ENCODE measurements at places on chromosomes 2 and 18. TPM values are rescaled to one million over a fixed set of nuclear protein-coding genes. Genes with fewer than 3 reads are reported as not detected.
A peak's percentile ranks its signal among the peaks of the same experiment; 100 is the strongest.

The EMX1 gene
- total RNA-seq = 3.7 TPM

The CPLX4 gene
- total RNA-seq = not detected

The GALR1 gene
- total RNA-seq = not detected

The NDUFAF7 gene
- total RNA-seq = 16.6 TPM

The SAG gene
- not detected for total RNA-seq

- DNase-seq = no peak
Observed at GRCh38 chr2:168770796-168771195, 31.6 kb upstream of the NOSTRIN start.

GRCh38 chr18:76672627-76673026, 149.7 kb upstream of the ZNF236 start:
- no peak for DNase-seq

DNA sequence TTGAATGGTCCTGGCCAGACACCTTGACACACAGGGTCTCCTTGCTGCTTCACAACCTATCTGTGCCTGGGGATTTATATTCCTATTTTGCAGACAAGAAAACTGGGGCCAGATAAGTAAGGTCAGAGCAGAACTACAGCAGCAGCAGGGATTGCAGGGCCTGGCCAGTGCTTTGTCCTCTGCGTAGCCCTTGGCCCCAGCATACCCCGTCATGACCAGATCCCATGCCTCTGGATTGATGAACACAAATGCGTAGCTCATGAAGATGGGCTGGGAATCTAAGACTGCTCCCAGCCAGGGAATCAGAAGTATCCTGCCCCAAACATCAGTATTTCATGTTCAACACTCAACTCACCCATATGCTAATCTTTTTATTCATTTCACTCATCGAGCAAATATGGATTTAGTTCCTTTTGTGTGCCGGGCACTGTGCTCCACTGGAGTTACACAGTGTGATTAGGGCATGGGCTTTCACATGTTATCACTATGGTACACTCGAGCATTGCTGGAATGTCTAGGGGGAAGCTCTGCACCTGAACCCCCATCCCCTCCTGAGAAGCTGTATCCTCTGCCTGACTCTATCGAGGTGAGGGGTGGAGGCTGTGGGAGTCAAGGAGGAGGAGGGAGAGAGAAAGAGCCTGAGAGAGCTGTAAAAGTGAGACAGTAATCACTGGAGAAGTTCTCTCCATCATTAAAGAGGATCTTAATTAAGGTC, 143.3 kb downstream of the CYP26B1 start:
- DNase-seq = no peak

- no peak for DNase-seq
Observed at GRCh38 chr18:69947361-69948133, at the start of gene CD226. CD226 (minus strand) TSS chr18:69947873; CDS start chr18:69947406, 467 bp downstream.

- DNase-seq = no peak
Observed at GRCh38 chr2:71361631-71362030, 30.0 kb downstream of the ZNF638 start.

GRCh38 chr2:157820193-157820592, 55.9 kb downstream of the ACVR1 start:
- no peak for DNase-seq

DNA sequence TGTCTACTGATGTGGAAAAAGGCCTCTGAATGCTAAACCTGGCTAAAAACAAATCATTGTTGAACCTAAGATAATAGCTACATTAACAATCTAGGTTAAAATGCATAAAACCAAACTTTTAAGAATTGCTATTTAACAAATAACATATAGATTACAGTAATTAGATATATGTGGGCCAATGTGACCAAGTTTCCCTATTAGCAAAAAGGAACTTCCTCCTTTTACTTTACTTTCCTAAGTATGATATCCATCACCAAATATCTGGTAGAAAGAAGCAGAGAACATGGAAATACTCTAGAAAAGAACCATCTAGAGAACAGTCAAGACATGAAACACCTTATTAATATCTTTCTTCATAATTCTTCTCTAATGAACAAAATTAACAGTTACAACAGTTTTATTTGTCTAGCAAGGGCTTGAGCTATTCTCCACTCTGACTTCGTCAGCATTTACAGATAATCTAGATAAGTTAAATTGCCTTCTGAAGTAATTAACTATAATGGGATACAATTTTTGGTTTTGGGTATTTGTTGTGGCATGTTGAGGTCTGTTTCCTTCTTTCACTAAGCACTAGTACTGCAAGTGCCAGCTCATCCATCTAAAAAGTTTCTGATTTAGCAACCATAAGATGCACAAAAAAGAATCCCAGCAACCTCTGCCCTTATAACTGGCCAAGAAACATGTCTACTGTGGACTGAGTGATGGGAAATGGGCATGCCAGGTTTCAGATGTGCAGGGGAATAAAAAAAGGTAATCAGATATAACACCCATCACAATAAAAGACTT, 53.3 kb downstream of the MEMO1 start:
- DNase-seq = no peak

DNA sequence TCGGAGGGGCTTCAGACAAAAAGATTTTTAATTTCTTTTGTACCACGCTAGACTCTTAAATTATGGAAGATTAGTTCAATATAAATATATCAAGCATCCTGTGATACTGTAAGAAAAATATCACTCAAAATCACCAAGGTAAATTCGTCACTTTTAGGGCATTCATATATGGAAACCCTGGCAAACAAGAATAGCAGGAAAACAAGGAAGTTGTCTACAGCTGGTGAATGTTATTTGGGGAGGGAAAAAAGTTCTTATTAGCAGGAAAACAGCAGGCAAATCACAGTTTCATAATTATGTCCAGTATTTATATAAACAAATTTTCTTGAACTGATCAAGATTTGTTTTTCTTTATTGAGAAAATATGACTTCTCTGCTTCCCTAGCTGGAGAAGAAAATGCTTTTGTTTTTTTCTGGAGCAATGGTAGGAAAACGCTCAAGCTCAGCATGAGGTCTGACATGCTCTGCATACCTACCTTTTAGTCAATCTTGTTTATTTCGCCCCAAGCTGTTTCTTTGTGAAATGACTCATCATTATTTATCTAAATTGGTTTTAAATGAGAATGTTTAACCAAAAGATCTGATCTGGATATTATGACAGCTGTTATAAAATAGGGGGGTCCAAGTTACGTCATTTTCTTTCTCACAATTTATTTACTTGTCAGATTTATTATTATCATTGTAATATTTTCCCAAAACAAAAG, 14.7 kb downstream of the LINC00305 start:
- DNase-seq = no peak

GRCh38 chr2:234444893-234445292, 52.0 kb downstream of the ARL4C start:
- DNase-seq = no peak

- no peak for DNase-seq
Observed at GRCh38 chr2:56587456-56587855, 403.7 kb downstream of the CCDC85A start.

- no peak for DNase-seq
Observed at GRCh38 chr2:86301711-86302202, 35.7 kb downstream of the REEP1 start.

GRCh38 chr2:156343940-156344301, 11.4 kb upstream of the NR4A2 start:
- no peak for DNase-seq

DNA sequence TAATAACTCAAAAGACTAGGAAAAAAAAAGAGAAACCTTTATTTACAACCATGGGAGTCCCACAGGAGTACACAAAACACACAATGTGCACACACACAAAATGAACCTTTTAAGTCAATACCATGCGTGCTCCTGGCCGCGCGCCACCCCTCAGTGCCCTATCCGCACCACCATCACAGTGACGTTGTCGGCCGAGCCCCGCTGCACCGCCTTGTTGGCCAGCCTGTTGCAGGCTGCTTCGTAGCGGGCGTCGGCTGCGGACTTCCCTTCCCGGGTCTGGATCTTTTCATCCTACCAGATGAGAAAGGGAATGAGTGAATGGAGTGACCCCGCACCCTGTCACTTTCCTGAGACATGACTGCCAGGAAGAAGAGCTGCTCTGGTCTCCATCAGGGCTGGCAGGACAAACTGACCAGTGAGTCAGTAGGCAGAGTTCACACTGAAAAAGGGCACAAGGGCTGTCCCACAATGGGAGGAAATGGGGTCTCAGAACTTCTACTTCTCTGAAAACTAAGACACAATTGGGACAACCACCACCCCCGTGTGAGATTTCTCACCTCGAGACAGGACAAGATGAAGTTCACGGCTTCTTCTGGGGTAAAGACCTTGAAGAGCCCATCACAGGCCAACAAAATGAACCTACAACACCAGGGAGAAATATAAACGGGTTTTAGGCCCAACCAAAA, 11.8 kb downstream of the ERFE start:
- no peak for DNase-seq

DNA sequence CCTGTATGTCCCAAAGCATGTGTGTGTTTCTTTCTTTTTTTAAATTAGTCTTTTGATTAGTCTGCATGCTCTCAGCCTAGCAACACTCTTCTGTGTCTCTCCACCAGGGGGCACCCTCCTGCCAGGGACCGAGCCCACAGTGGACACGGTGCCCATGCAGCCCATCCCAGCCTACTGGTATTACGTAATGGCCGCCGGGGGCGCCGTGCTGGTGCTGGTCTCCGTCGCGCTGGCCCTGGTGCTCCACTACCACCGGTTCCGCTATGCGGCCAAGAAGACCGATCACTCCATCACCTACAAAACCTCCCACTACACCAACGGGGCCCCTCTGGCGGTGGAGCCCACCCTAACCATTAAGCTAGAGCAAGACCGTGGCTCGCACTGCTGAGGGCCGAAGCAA, 93.8 kb downstream of the NRP2 start:
- DNase-seq = peak; percentile 83

- DNase-seq = no peak
Observed at GRCh38 chr2:48428449-48428848, 101.5 kb upstream of the STON1 start.

- peak; percentile 66 for DNase-seq
Observed at GRCh38 chr2:96407041-96407918, 71.7 kb downstream of the NCAPH start.

DNA sequence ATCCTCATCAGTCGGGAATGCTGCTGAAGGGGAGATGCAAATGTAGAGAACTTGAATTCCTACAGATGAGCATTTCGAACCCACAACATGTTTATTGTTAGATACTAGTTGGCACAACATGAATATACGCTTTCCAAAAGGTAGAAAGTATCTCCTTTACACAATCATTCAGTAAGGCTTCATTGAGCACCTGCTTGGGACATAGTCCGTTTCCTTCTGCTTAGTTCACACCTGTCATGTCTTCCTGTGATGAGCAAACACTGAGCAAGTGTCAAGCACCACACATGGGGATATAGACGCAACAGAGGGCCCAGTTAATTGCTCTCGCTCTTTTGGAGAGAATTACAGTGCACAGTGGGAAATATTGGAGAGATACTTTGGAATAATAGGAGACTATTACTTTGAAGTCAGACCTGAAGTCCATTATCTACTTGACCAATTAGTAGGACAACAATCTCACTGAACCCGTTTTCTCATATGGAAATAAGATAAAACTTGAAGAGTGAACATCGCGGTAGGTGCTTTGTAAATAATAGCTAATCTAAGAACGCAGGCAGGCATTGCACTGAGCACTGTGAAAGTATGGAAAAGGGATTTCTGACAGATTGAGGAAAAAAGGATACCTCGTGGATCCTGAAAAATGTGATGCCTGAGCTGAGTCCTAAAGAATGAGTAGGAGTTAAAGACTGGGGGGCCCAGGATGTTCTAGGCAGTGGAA, 1.2 kb downstream of the CPSF3 start:
- no peak for DNase-seq

- DNase-seq = no peak
Observed at GRCh38 chr18:688323-688722, 24.1 kb downstream of the ENOSF1 start.

DNA sequence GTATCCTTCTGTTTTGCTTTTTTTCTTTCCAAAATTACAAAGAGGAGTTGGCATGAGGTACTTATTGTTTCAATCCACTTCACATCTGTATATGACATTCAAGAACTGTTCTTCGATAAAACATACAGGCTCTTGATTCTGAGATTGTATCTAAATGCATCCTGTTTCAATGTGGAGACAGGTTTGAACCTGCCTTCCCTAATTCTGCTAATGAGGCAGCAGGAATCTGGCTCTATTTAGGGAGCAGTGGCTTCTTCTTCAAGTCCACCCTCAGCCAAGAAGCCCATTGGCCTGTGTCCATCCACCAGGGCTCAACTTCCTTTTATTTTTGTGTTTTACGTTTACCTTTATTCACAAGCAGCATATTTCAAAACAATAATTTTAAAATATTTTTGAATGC, 84.8 kb upstream of the PIK3C3 start:
- DNase-seq = no peak

DNA sequence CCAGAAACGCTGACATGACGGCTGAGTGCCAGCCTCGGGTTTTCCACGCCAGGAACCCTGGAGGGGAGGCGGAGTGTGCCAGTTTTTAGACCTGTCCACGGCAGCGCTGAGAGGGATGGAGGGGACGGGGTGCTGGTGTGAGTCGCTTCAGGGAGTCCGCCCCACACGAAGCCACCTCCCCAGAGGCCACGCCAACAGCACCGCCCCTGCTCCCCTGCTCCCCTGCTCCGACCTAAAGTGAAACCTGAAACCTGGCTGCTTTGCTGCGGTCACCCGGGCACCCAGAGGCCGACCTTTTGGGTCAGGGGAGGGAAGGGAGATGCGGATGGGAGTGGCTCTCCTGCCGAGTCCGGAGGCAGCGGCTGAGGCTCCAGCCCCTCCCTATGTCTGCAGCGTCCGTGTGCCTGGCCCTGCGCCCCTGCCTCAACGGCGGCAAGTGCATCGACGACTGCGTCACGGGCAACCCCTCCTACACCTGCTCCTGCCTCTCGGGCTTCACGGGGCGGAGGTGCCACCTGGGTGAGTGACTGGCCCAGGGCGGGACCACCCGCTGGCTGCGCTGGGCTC, 38.1 kb downstream of the SNED1 start:
- no peak for DNase-seq

- no peak for DNase-seq
Observed at GRCh38 chr2:101195871-101196661, 44.9 kb upstream of the TBC1D8 start.
